GM12878 (cell line): ENCODE measurements at places on chromosomes 4 and X. TPM values are rescaled to one million over a fixed set of nuclear protein-coding genes. Genes with fewer than 3 reads are reported as not detected.

DNA sequence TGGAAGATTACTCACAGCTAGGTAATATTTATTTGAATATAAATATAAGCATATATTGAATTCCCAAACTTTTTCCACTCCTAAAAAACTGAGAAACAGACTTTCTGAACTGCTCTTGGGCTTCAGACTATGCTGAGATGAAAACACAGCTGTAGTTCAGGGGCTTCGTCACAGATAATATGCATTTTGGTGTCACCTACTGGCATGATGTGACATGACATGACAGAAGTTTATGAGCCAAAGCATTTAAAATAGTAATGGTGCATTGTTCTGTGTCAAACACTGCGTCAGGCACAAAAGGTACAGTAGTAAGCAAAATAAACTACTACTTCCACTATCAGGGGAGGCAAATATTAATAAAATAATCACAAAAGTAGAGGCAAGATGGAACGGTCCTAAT, 171.3 kb downstream of the BTC start:
- no peak for DNase-seq

- DNase-seq: no peak
Measured at GRCh38 chrX:24173115-24173847, 23.8 kb downstream of the ZFX start.

- DNase-seq: no peak
Measured at GRCh38 chr4:65014078-65014477, 604.8 kb upstream of the TECRL start.

The GYPA gene
- not detected in 2 replicates for total RNA-seq

The GLUD2 gene
- 0.10 and 0.13 TPM in 2 replicates for total RNA-seq

DNA sequence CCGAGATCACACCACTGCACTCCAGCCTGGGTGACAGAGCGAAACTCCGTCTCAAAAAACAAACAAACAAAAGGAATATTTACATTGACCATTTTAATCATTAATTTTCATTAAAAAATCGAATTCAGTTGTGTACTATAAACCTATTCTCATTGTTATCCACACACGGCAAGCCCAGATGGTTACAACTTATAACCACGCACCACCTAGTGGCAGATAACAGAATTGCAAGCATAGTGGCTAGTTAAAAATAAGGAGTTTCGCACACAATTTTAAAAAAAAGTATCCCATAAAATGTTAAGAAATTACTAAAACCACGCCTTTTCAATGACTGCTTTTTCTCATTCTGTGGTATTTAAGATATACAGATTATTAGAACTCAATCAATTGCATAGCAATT, 25.4 kb downstream of the MBNL3 start:
- no peak for DNase-seq

The SMPX gene
- not detected in 2 replicates for total RNA-seq

The INTS6L gene
- 14.2 and 16.6 TPM in 2 replicates for total RNA-seq

The MID1 gene
- total RNA-seq: 0.13 and 0.51 TPM in 2 replicates

DNA sequence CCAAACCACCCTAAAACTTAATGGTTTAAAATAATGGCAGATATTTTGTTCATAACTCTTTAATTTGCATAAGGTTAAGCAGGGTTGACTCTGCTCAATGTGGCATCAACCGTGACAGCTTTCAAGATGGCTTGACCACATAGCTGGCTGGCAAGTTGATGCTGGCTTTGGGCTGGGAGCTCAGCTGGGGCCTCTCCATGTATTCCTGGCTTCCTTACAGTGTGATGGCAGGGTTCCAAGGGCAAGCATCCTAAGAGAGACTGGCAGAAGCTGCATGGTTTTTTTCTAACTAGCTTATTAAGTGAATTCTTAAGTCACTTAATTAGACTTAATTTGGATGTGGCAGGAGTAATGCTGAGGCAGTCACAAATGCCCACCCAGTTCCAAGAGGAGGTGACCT, 4.5 kb downstream of the RP2 start:
- DNase-seq: no peak

The UGT2B11 gene
- not detected in 2 replicates for total RNA-seq

GRCh38 chrX:100931218-100931924, 2.7 kb upstream of the XKRX start:
- DNase-seq: no peak

DNA sequence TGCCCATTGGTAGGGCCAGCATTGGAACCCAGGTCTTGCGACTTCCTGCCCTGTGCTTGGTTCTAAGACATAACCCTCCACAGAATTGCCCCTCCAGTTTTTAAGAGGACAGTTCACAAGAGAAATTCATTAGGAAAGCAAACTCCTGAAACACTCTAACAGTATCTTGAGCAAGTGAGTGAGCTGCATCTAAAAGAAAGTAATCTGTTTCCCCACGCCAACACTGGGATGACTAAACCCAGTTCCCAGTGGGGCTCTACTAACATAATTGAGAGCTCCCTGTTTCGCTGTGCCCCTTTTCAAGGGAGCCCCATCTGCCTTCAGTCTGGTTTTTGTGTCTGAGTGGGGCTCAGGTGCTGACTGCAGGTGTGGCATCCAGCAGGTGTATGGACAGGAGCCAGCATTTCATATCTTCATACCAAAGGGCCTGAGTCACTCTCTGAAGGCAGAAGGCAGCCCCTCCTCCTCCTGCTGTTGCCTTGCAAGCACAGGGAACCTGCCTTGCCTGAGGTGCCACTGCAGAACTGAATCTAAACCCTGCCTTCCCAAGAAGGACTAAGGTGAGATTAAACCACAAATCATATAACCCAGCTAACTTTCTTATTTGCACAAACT, 8.0 kb downstream of the AMOT start:
- no peak for DNase-seq

The UBA6 gene
- 66.3 and 68.5 TPM in 2 replicates for total RNA-seq

GRCh38 chr4:93031431-93032098, 727.8 kb downstream of the GRID2 start:
- DNase-seq: no peak
